ENCODE measurements at places on chromosomes 1 and 21.

DNA sequence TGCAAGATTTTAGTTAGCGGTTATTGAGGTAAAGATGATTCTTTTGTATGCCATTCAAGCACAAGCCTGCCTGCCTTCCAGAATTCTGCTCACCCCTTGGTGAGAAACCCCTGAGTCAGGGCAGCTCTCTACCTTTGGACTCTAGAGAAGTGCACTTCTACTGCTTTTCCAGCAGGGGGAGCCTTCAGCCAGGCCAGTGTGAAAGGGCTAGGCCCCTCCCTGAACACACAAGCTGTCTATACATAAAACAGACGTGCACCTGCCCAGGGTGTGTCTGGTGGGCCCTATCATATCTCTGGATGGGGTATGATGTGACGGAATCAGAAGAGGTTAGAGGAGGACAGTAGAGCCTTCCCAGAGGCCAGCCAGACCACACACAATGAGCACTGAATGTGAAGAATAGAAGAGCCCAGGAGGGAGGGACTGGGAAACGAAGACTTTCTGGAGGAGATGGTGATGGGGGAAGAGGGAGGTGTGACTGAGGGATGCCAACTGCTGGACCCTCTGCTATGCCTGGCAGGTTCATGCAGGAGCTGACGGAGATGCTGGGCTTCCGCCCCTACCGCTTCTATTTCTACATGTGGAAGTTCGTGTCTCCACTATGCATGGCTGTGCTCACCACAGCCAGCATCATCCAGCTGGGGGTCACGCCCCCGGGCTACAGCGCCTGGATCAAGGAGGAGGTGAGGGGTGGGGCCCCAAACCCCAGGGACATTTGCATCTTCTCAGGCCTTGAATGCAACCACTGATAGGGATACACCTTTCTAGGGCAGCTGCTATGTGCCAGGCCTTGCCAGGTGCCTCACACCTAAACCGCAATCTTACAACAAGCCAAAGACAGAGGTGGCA lies 13.0 kb upstream of the KCNC4 start:
- peak; percentile 68 for DNase-seq

DNA sequence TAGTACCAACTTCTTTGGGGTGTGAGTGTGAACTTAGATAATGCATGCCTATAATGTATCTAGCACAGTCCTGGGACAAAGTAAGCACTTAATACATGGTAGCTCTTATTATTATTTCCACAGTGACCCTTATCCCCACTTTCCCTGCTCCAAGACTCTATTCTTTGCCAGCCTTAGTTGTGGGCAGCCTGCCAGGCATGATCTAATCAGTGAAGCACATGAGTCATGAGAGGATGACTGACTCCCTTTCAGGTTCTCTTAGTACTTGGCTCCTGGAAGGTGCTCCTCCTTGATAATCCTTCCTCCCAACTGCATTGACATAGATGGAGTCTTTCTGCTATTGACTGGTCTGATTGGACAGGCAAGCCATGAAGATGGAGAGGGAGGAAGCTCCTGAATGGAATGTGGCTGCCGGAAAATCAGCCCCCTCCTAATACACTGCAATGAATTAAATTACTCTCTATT lies 17.4 kb upstream of the GNG12 start:
- no peak for DNase-seq

GRCh38 chr1:159800177-159800930 lies 1.8 kb upstream of the FCRL6 start:
- DNase-seq = peak; percentile 59

GRCh38 chr21:33587792-33588484 lies 546 bp downstream of the DONSON start:
- peak; percentile 4 for DNase-seq

DNA sequence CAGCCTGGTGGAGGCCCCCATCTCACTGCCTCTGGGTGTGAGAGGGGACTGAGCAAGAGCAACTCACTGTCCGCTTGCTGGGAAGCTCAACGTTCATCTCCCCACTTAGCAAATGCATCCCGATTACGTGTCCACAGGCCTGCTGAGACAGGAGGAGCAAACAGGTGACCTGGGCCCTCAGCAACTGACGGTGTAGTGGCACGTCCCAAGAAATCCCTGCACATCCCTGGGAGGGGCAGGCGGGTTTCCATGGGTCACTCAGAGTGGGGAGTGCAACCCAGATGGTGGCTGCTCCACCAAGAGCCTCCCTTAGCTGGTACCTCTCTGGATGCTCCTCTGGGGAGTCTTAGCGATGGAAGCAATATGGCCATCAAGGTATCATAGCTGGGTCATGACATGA lies 229.4 kb downstream of the DYRK1A start:
- DNase-seq = no peak

- DNase-seq = no peak
Observed at GRCh38 chr1:3417082-3417739, 37.3 kb upstream of the ARHGEF16 start.

DNA sequence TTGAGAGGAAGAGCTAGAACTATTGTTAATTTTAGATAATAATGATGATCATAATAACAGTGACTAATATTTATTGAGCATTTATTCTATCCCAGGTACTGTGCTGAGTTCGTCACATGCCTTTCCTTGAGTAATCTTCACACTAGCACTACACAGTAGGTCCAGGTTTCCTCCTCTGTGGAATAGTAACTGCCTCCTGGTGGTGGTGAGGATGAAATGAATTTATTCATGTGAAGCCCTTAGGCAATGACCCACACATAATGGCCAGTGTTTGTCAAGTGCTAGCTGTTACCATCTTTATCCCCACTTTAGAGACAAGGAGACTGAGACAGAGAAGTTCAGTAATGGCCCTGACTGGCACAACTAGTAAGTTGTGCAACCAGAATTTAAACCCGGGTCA lies 5.9 kb downstream of the NIPAL3 start:
- no peak for DNase-seq

- no peak for DNase-seq
Observed at GRCh38 chr1:192849011-192849410, 40.2 kb downstream of the RGS2 start.

DNA sequence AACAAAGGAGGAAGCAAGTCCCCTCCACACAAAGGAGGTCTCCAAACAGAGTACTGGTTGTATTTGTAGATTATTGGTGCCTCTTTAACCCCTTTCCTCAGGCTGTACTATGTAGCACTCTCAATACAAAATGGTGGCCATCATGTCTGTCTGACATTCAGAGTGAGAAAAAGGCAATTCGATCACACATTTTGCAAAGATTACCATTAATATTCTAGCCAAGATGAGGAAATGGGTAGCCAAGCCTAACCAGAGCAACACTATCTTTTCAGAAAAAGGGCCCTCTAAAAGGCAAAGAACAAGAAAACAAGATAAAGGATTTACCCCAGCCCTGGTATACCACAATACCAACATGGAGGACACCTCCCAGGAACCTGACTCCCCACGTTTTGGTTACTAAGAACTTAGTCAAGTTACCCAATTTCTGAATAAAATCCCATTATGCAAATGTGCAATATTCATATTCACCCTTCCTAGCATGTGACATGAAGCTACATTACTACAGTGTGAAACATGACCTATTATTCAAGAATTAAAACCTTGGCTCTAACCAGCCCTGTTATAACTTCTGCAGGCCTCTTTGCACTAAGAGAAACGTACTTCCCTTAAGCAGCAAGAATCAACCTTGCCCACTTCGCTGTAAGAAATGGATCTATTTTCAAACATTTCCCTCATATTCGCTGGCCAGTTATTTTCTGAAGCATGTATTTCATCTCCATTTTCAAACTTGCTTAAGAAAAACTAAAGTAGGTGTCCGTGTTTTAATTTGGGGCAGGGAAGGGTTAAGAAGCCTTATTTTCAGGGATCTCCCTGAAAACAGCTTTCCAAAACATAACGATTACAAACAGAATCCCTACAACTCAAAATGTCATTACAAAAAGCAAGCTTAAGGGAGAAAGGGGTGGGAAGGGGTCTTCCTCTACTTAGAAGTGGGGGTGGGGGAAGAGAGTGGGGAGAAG lies 2.1 kb downstream of the KDM5B start:
- DNase-seq = peak; percentile 11

GRCh38 chr1:107139833-107140702 lies 771 bp upstream of the NTNG1 start:
- DNase-seq = no peak

GRCh38 chr1:7857985-7858384 lies 5.1 kb upstream of the UTS2 start:
- no peak for DNase-seq

- DNase-seq = no peak
Observed at GRCh38 chr1:206887701-206888100, 9.5 kb upstream of the IL24 start.

DNA sequence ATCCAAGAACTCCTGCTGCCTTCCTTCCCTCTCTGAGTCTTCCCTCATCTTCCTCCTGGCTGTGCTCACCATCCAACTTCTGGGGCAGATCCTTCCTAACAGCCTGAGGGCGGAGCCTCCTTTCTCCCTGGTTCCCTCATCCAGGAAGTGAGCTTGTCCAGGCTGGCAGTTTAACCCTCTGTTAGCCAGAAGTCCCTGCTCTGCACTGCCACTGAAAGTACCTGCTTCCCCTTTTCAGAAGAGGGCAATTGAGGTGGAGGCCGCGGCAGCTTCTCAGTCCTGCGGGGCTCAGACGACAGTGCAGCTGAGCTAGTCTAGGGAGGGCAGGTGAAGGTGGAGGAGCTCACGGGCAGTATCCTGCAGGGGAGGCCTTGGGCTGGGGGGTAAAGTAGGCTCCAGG lies 149.1 kb downstream of the FCRL5 start:
- DNase-seq = no peak

DNA sequence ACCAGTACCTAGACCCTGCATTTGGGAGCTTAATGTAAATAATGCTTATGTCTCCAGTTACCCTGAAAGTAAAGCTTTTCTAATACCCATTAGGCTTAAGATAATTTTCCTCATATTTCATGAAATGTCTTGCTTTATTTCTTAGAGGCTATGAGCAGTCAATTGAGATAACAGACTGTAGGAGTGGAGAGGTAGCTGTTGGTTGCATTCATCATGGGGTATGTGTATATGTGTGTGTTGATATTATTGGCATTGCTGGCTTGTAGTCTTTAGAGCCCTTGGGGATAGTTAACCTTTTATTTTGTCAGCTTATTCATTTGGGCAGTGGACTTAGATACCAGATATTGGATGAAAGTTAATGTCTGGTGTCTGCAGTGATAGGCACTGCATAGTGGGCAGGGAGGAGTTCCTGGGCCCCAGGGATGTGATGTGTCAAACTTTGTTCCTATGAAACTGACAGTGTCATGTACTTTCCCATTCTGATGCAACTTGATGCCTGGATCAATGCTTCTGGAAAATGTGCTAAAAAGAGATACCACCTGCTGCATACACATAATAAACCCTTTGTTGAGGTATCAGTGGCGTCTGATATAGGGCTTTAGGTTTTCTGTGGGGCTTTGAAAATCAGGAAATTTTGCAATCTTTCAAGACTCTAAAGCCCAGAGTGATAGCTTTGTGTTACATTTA lies 83.9 kb downstream of the MAST2 start:
- no peak for DNase-seq

DNA sequence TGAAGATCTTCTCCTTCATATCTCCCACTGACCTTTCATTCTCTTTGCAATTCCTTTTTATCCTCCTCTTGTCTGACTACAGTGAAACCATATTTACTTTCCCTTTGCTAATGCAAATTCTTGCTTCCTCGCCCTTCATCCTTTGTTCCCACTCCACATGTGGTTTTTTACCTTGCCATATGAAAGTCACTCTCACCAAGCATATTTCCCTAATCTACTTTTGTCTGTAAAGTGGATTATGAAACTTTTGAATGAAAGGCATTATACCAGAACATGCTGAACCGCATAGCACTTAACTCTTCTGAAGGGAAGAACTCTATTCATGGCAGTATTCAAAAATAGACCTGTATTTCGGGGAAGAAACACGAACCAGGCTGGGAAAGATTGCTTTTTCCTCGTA lies 8.0 kb upstream of the TMPRSS15 start:
- DNase-seq = no peak

DNA sequence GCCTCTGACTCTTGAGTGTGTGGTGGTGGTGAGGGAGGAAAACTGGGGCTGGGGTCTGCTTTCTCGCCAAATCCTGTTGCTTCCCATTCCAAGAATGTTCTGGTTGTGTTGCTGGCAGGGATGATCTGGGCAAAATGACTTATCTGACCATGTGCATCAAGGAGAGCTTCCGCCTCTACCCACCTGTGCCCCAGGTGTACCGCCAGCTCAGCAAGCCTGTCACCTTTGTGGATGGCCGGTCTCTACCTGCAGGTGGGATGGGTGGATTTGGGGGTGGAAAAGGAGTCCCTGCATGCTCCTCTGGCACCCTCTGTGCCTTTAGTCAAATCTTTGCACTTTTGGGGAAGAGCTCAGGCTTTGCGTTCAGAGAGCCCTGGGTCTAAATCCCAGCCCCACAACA lies 18.1 kb downstream of the CYP4B1 start:
- DNase-seq = no peak

- no peak for DNase-seq
Observed at GRCh38 chr1:175204330-175204729, 11.8 kb upstream of the KIAA0040 start.

- no peak for DNase-seq
Observed at GRCh38 chr1:156303241-156303640, 4.1 kb upstream of the VHLL start.

- DNase-seq = no peak
Observed at GRCh38 chr1:231241750-231242149, 738 bp downstream of the GNPAT start.

- DNase-seq = no peak
Observed at GRCh38 chr1:7404046-7404742, 366.9 kb upstream of the VAMP3 start.

DNA sequence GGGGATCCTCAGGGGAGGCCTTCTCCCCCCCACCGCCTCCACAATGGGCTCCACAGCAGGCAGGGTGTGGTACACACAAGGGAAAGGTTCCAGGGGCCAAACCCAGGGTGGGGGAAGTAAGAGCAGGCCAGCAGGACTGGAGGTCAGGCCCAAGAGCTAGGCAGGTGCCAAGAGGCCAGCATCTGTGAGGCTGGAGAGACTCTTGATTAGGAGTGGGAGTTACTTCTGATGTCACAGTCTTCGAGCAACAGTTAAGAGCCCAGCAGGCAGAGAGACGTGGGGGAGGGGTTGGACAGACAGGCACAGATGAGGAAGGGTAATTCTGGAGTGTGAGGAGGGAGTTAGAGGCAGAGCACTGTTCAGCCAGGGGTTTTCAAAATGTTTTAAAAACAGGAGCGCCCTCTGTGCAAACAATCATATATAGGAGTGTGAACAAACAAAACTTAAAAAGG lies 55.8 kb downstream of the SLC9A1 start:
- no peak for DNase-seq

- no peak for DNase-seq
Observed at GRCh38 chr21:36097427-36098181, 27.8 kb downstream of the CBR1 start.

- DNase-seq = no peak
Observed at GRCh38 chr1:4301007-4301406, 353.4 kb upstream of the AJAP1 start.

DNA sequence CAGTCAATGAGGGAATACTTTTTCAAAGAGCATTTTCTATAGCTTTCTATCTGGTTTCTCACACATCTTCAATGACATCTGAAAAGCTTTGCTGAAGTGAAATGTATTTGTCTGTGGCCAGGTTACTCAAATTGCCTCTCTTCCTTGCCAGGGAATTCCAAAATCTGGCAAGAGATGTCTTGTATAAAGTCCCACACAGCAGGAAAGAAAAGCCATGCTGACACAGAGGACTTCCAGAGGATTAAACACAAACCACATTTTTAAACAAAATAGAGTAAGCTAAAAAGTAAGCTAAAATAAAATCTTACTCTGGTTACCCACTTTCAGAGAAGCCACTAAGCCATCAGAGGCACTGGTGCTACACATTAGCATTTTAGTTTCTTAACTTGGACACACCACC lies 93.1 kb upstream of the BCAR3 start:
- DNase-seq = no peak

Data from CD4-positive, alpha-beta T cell treated with Interleukin-12 subunit alpha and Interleukin-12 subunit beta, for 1 hour (primary cell).